ENCODE measurements at places on chromosomes 5 and 9.

- no peak for DNase-seq
These were observed 237.7 kb downstream of the SYK start for GRCh38 chr9:91039125-91039834.

DNA sequence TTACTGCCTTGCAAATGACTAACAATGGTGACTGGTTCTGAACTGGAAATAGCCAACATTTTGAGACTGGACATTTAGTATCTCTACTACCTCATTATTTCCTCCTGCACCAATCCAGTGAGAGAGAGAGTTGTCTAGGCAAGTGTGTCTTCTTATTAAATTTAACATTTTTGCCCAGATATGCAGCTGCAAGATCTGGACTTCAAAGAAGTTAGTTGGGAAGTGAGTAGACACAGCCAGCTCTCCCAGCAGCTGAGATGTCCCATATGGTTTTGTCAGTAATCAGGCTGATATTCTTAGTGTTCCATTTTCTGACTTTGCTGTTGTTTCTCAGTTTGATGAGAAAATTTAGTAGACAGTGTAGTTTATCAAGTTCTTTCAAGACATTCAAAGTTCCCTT, 1778.8 kb upstream of the CDH6 start:
- DNase-seq = no peak

DNA sequence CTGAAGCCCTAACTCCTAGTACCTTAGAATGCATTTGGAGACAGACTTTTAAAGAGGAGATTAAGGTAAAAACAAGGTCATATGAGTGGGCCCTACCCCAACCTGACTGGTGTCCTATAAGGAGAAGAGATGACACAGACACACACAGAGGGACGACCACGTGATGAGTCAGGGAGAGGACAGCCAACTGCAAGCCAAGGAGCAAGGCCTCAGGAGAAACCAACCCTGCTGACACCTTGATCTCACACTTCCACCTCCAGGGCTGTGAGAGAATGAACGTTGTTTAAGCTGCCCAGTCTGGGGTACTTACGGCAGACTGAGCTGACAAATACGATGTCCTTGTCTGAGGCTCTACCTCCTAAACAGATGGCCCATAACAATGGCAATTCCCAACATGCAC, 93.6 kb downstream of the ROR2 start:
- DNase-seq = no peak

DNA sequence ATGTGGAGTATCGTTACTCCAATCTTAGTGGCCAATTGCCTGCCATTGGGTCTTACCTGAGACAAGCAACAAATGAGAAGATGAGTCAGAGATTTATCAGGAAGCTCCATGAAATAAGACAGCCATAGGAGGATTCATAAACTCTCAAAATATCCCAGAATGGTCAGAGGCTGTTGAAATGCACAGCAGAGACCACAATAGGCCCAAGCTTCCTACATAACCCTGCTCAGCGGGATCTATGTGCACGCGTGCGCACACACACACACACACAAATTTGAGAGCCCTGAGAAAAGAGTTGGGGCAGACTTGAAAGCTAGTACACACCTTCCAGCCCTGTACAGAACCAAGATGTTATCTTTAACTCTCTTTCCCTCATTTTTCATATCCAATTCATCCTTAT, 9.8 kb downstream of the UIMC1 start:
- no peak for DNase-seq

DNA sequence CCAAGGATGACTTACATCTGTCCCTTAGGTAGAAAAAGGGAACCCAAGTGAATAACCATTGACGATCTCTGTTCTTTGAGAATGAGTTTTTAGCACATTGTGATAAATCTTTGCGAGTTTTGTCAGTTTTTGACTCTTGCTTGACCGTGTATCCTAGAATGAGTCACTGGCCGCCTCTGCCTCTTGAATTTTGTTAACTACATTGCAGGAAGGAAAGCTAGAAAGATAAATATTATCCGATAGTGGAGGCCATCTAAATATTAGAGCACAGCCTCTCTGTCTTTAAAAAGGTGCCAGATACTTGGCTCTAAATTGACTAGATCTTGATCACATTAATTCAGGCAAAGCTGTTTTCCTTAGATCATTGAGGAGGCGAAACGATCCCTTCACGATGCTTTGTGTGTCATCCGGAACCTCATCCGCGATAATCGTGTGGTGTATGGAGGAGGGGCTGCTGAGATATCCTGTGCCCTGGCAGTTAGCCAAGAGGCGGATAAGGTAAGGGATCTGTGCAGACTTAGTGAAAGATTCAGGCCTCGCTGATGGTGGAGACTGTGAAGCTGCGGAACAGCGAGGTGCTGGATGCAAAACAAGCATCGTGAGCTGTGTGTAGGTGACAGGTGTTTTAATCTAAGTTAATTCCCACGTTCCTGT, 12.2 kb downstream of the CCT5 start:
- no peak for DNase-seq

DNA sequence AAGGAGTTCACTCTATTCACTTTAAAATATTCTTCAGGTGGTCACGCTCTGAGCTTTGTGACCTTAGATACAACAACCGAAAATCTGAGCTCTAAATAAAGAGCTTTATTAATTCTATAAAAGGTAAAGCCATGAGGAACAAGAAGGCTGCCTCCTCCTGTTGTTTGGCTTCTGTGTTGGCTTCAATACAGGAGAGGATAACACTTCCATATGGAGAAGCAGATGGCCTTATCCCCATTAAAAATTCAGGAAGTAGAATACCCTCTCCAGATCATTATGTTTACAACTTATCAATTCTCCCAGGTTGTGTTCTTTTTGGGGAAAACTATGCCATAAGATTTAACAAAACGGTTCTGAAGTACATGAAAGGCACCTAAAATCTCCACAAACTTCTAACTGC, 128.4 kb downstream of the TTC39B start:
- DNase-seq = no peak

DNA sequence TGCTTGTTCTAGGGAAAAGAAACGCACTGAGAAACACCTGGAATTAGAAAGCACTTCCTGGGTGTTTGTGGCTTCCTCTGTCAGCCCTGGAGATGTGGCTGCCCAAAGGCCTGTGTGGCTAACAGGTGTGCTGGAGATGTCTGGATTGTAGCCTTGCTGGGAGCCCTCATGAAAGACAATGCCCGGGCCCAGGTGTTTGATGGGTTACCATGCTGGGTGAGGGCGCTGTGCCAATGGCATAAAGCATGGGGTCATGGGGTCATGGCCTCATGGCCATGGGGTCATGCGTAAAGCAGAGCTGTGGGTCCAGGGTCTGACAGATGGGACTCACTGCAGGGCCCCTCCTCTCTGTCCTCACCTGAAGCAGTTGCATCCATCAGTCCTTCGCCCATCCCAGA, 21.6 kb downstream of the ANKRD33B start:
- no peak for DNase-seq

GRCh38 chr9:34163434-34163833, 15.4 kb upstream of the UBAP1 start:
- DNase-seq = no peak

DNA sequence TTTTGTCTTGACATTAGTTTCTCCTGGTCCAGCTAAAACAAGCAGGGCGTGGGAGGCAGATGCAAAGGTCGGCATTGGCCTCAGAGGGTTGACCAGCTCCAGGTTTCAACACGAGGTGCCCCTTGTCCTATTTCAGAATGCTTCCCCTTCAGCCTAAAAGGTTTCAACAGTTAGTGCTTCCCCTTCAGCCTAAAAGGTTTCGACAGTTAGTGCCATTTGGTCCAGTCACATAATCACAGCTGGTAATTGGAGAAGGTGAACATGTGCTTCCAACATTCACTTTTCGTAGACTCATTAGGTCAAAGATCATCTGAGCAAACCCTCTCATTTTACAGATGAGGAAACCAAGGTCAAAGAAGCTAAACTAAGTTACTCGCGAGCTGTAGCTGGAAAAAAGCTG, 270.3 kb upstream of the MAP3K1 start:
- no peak for DNase-seq

DNA sequence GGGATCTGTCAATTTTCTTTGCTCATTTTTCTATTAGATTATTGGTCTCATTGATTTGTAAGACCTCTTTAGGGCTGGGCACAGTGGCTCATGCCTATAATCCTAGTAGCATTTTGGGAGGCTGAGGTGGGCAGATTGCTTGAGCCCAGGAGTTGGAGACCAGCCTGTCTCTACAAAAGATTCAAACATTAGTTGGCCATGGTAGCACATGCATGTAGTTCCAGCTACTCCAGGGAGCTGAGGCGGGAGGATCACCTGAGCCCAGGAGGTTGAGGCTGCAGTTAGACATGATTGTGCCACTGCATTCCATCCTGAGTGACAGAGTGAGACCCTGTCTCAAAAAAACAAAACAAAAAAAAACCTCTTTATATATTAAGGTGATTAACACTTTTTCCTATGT, 6.4 kb upstream of the SHROOM1 start:
- no peak for DNase-seq

GRCh38 chr5:5980538-5980895, 397.8 kb downstream of the MED10 start:
- DNase-seq = no peak

GRCh38 chr5:61100437-61100836, 61.8 kb downstream of the SMIM15 start:
- DNase-seq = peak; percentile 35

DNA sequence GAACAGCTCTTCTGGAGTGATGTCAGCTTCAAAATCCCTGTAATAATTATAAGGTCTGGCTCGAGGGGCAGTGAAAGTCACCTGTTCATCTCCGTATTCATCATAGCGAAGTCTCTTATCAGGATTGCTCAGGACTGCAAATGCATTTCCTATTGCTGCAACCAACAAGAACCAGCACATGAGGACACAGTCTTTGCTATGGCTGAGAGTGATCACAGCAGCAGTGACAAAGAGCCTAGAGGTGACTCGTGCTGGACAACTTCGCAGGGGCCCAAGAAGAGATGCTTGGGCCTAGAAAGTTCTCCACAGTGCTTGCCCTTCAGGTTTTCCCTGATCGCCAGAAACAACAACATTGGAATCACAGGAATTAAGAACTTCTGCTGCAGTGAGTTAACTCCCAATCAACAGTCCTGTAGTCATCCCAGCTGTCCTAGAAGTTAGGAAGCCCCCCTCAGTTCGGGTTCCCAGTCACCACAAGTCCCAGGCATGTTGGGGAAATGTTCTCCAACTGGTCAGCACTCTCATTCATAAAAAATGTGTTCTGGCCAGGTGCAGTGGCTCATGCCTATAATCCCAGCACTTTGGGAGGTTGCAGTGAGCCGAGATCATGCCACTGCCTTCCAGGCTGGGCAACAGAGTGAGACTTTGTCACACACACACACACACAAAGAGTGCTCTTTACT, 13.0 kb downstream of the DNAJC18 start:
- DNase-seq = no peak

GRCh38 chr9:98884849-98885248, 58.9 kb upstream of the COL15A1 start:
- no peak for DNase-seq

GRCh38 chr5:206406-206805, 11.5 kb downstream of the CCDC127 start:
- DNase-seq = no peak

GRCh38 chr5:172816925-172817562, 17.0 kb upstream of the ERGIC1 start:
- no peak for DNase-seq

DNA sequence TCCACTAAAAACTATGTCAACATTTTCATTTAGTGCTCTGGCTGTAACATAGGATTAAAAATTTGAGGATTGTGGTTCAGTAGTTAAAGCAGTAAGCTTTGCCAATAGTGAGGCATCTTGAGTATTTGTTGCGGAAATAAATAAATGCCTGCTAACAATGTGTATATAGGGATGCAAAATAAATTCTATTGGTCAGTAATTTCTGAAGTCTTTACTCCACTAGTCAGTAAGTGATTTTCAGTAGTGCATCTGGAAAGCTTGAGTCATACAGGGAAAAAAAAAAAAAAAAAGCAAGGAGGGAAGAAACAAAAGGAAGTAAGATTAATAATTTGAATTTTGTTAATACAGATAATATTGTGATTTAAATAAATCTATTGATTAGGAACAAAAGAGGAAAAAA, 21.0 kb downstream of the NIPBL start:
- no peak for DNase-seq

DNA sequence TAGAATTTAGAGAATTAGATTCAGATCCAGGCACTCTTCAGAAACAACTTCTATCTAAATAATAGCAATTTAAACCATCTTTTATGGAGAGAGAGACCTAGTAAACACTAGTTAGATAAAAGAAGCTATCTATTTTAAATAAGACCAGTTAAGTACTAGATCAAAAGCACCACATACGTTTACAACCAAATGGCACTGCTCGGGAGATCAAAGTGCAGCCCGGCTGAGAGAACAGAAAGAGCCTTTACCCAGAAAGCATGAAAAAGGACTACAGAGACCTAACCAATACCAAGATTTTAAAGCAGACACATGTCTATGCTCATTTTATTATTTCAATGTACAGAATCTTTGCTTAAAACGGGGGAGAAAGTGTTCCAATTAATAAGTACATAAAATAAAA, 30.8 kb downstream of the LIX1 start:
- DNase-seq = no peak

GRCh38 chr5:16160706-16161105, 18.9 kb downstream of the MARCHF11 start:
- DNase-seq = peak; percentile 82

GRCh38 chr5:68343421-68343826, 127.9 kb downstream of the PIK3R1 start:
- no peak for DNase-seq

DNA sequence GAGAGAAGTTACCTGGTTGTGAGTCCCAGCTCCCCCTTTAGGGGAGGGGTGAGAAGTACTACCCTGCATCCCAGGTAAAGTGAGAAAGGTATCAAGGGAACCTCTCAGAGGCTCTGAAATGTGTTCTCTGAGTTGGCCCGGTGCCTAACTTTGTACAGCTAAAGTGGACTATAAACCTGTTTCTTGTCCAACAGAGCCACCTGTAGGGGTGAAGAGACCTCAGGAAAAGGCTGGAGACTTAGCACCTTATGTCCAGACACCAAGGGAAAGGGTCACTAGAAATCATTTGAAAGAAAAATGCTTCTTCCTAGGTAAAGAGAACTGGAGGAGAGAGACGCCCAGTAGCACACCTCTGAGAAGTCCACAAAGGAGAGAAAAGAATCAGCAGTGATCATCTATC, 108.3 kb upstream of the KIF2A start:
- no peak for DNase-seq

Data from Kasumi-1 (cell line).